ENCODE measurements at places on chromosomes 11 and 22.

DNA sequence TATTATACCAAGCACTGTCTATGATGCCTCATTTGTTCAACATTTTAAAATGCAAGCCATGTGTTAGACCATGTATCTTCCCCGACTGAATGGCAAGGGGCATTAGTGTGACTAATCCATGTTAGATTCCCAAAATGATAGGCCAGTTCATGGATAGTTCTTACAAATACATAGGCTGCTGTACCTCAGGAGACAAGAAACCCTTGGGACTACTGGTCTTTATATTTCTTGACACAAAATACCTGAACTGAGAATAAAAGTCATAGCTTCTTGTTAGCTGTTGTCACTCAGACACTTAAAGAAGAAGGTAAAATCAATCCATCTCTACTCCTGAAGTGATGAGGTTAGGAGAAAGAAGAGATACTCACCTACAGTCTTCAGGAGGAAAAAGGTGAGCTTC is at the start of gene OR8D4:
TSS of gene OR8D4 (plus strand) at position 301 of the 400 bp plus-strand sequence. CDS start 4,265 bp downstream, outside the sequence.
- no peak within 1 kb of the TSS for H3K27ac ChIP-seq
- H3K4me3 ChIP-seq: no peak within 1 kb of the TSS
- no peak for DNase-seq
- H3K36me3 ChIP-seq: no peaks in the 10 kb centered on the region

- H3K27me3 ChIP-seq: no peaks in the 10 kb centered on the region
- H3K4me3 ChIP-seq: no peak overlapping the region
- DNase-seq: no peak
- H3K36me3 ChIP-seq: no peaks in the 10 kb centered on the region
- H3K4me1 ChIP-seq: no peaks in the 10 kb centered on the region
- no peak overlapping the region for H3K27ac ChIP-seq
These were observed 22.6 kb upstream of the OR56B1 start for GRCh38 chr11:5713695-5714094.

- no peaks in the 10 kb centered on the region for H3K4me1 ChIP-seq
- H3K27me3 ChIP-seq: no peaks in the 10 kb centered on the region
- no peaks in the 10 kb centered on the region for H3K36me3 ChIP-seq
- H3K4me3 ChIP-seq: no peak overlapping the region
- no peak for DNase-seq
- H3K27ac ChIP-seq: no peak overlapping the region
These were observed 305.2 kb downstream of the RAB38 start for GRCh38 chr11:87870086-87870485.

DNA sequence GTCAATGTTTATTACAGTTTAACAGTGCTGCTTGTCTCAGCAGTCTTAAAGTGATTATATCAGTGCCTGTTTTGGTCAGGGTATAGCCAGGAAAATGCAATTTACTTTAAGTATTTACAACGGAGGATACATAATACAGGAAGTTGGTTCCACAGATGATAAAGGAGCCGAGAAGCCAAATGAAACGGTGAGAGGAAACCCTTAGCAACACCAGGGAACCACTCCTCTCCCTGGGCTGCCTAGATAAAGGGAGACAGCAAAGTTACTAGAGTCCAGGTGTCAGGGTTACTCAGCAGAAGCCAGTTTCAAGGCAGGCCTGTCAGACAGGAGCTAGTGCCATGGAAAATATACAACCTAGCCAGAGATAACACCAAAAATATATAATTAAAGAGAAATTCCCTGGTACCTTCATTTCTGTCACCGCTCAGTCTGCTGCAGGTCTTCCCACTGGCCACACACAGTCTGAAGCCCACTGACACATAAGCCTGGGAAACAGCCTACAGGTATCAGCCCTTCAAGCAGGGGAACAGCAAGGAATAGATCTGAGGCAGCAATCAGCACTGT is 55.5 kb downstream of the FAM76B start:
- no peaks in the 10 kb centered on the region for H3K27me3 ChIP-seq
- H3K4me1 ChIP-seq: no peaks in the 10 kb centered on the region
- no peak for DNase-seq
- H3K4me3 ChIP-seq: no peak overlapping the region

DNA sequence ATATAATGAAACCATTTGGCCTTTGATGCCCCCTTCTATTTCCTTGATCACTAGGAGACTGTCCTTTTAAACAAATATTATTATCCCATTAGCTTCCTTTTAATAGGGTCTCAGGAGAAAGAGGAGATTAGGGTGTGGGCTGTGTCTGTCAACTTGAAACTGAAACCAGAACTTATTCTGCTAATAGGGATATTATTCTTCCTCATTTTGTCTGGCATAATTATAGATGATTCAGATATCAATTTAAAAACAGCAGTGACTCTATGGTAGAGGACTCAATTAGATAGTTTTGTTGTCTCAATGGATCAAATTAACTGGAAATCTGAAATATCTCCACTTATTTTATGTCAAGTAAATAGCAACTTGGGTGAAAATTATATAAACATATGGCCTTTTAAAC is 584.9 kb upstream of the CCDC90B start:
- H3K4me3 ChIP-seq: no peak overlapping the region
- H3K27me3 ChIP-seq: no peaks in the 10 kb centered on the region
- DNase-seq: no peak
- H3K36me3 ChIP-seq: no peaks in the 10 kb centered on the region
- no peaks in the 10 kb centered on the region for H3K4me1 ChIP-seq
- H3K27ac ChIP-seq: no peak overlapping the region

GRCh38 chr11:130145975-130146776 is 13.4 kb upstream of the ST14 start:
- peaks cover 32% of the 10 kb centered on the region for H3K4me1 ChIP-seq
- H3K27me3 ChIP-seq: no peaks in the 10 kb centered on the region
- no peaks in the 10 kb centered on the region for H3K36me3 ChIP-seq
- H3K27ac ChIP-seq: peak overlapping the region; percentile 77
- peak; percentile 90 for DNase-seq
- no peak overlapping the region for H3K4me3 ChIP-seq

DNA sequence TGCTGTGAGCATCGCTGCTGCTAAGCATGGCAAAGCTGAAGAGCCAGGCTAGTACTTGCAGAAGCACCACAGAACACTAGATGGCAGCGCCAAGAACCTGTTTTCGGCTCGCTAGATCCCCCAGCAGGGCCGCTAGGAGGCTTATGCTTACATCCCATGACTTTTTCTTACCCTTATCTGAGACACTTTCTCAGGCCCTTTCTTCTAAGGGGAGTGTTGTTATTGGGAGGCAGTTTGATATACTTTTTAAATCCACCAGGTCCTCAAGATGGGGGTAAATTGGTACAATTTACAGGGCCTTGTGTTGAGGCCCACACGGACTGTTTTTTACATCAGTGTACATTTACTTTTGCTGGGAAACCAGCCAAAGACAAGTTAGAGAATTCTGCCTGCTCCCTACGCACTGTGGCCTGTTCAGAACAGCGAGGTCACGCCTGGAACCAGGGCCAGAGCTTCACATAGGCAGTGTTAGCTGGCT is 4.0 kb downstream of the TRIM6 start:
- no peak overlapping the region for H3K27ac ChIP-seq
- H3K36me3 ChIP-seq: no peaks in the 10 kb centered on the region
- no peaks in the 10 kb centered on the region for H3K4me1 ChIP-seq
- H3K4me3 ChIP-seq: no peak overlapping the region

DNA sequence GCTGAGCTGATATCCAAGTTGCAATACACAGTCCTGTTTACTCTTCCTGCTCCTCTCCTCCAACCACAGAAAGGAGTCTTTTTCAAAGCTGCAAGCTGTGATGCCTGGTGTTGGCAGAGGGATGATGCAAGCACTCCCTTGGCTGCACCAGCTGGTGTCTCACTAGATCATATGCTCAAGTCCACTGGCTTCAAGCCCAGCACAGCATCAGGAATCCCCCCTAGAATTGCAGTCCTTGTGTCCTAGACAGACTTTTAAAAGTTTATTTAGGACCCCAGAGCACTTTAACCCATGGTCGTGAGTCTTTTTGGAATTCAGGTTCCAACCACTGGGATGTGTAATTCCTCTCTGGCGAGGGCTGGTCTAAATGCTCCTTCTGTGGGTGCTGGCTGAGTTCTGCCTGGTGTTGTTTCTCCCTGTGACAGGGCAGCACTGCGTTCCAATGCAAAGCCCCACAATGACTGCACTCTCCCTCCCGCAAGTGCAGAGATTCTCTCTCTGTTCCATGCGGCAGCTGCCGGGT is 1.9 kb upstream of the HEPN1 start:
- H3K27me3 ChIP-seq: no peaks in the 10 kb centered on the region
- no peaks in the 10 kb centered on the region for H3K4me1 ChIP-seq
- DNase-seq: no peak
- no peak overlapping the region for H3K27ac ChIP-seq
- no peak overlapping the region for H3K4me3 ChIP-seq

DNA sequence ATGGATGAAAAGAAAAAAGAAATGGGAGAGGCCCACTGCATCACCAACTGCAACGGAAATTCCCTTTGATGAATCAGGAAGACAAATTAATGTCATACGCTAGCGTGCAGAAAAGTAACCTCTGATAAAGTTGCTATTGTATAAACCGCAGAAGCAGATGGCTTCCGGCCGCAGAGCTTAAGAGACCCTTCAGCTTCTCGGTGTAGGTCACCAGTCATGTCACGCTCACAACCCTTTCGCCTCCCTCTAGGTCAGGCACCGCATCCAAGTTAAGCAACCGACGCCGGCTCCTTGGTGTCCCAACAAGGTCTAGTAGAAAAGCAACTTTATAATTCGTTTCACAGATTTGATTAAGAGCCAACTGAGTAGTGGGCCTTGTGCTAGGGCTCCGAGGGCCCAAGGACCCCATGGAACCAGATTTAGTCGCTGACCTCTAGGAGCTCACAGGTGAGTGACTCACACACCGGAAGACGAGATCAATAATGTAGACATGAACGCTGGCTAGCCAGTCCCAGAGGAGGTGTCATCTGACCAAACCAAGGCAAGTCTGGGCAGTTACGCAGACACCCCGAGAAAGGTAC is 1.2 kb upstream of the ZFP91 start:
- peak overlapping the region; percentile 100 for H3K27ac ChIP-seq
- peak; percentile 68 for DNase-seq
- H3K36me3 ChIP-seq: no peaks in the 10 kb centered on the region
- no peaks in the 10 kb centered on the region for H3K27me3 ChIP-seq
- H3K4me1 ChIP-seq: peaks cover 15% of the 10 kb centered on the region

- DNase-seq: peak; percentile 22
- peaks cover 4% of the 10 kb centered on the region for H3K4me1 ChIP-seq
- no peak overlapping the region for H3K27ac ChIP-seq
- no peaks in the 10 kb centered on the region for H3K36me3 ChIP-seq
- peak overlapping the region; percentile 74 for H3K4me3 ChIP-seq
These were observed 687 bp downstream of the ZNF202 start for GRCh38 chr11:123740787-123741158.

GRCh38 chr11:130278745-130279144 is 36.0 kb downstream of the ZBTB44 start:
- H3K36me3 ChIP-seq: no peaks in the 10 kb centered on the region
- H3K4me3 ChIP-seq: no peak overlapping the region
- H3K4me1 ChIP-seq: no peaks in the 10 kb centered on the region
- H3K27me3 ChIP-seq: no peaks in the 10 kb centered on the region
- DNase-seq: no peak
- H3K27ac ChIP-seq: no peak overlapping the region

- H3K4me3 ChIP-seq: no peak overlapping the region
- no peak overlapping the region for H3K27ac ChIP-seq
- no peaks in the 10 kb centered on the region for H3K36me3 ChIP-seq
- H3K4me1 ChIP-seq: no peaks in the 10 kb centered on the region
- H3K27me3 ChIP-seq: no peaks in the 10 kb centered on the region
These were observed 77.4 kb downstream of the MN1 start for GRCh38 chr22:27724157-27724556.

- H3K4me1 ChIP-seq: no peaks in the 10 kb centered on the region
- no peak overlapping the region for H3K27ac ChIP-seq
- H3K27me3 ChIP-seq: no peaks in the 10 kb centered on the region
- no peak overlapping the region for H3K4me3 ChIP-seq
- H3K36me3 ChIP-seq: no peaks in the 10 kb centered on the region
These were observed 429.5 kb downstream of the BUD13 start for GRCh38 chr11:116343270-116343669.

GRCh38 chr11:128690665-128691101 is 3.2 kb upstream of the FLI1 start:
- H3K27me3 ChIP-seq: peaks cover 87% of the 10 kb centered on the region

DNA sequence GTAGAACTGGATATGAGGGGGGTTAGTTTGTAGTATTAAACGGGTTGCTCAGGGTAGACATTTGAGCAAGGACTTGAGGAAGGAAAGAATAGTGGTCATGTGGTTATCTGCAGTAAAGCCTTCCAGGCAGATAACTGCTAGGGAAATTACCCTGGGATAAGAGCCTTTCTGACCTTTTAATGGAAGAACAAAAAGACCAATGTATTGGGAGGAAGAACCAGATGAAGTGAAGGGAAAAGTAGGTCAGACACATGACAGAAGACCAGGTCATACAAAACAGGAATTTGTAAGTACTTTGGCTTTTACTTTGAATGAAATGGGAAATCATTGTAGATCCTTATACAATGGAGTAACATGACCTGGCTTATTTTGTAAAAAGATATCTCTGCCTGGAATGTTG is 241.9 kb upstream of the CTSC start:
- no peak overlapping the region for H3K4me3 ChIP-seq
- no peaks in the 10 kb centered on the region for H3K27me3 ChIP-seq

- H3K27ac ChIP-seq: no peak overlapping the region
- H3K4me3 ChIP-seq: no peak overlapping the region
- no peaks in the 10 kb centered on the region for H3K27me3 ChIP-seq
- no peak for DNase-seq
- H3K4me1 ChIP-seq: no peaks in the 10 kb centered on the region
These were observed 117.3 kb downstream of the CD44 start for GRCh38 chr11:35256296-35256695.

GRCh38 chr11:121235057-121235456 is 57.5 kb upstream of the SC5D start:
- no peak overlapping the region for H3K4me3 ChIP-seq
- H3K36me3 ChIP-seq: no peaks in the 10 kb centered on the region
- no peaks in the 10 kb centered on the region for H3K4me1 ChIP-seq
- H3K27ac ChIP-seq: no peak overlapping the region
- DNase-seq: no peak
- no peaks in the 10 kb centered on the region for H3K27me3 ChIP-seq

- H3K4me3 ChIP-seq: no peak overlapping the region
- no peak overlapping the region for H3K27ac ChIP-seq
- H3K4me1 ChIP-seq: no peaks in the 10 kb centered on the region
These were observed 382.6 kb downstream of the KCNA4 start for GRCh38 chr11:29634244-29634643.

DNA sequence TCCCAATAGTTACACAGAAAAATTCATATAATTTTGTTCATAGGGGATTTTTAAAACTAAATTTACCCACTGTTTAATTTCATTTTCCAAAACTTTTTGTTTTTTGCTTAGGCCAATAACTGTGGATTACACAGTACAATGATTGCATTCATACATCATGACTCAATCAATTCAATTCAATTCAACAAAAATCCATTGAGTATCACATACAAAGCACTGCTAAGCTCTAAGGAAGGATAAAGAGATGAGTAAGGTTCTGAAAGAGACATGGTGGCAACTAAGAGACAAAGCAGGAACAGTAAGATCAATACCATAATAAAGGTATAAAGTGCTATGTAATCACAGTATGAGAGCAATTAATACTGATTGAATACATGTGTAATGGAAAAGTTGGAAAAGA is 9.4 kb upstream of the LAYN start:
- DNase-seq: no peak
- no peak overlapping the region for H3K27ac ChIP-seq
- no peak overlapping the region for H3K4me3 ChIP-seq
- no peaks in the 10 kb centered on the region for H3K4me1 ChIP-seq

- no peak overlapping the region for H3K4me3 ChIP-seq
- no peak for DNase-seq
- H3K27ac ChIP-seq: no peak overlapping the region
- peaks cover 7% of the 10 kb centered on the region for H3K36me3 ChIP-seq
- H3K4me1 ChIP-seq: no peaks in the 10 kb centered on the region
- H3K27me3 ChIP-seq: no peaks in the 10 kb centered on the region
These were observed 8.8 kb downstream of the TMEM216 start for GRCh38 chr11:61401173-61401572.
